NCI-H69 (cell line): ENCODE measurements at places on chromosomes 11 and 22.
A peak's percentile ranks its signal among the peaks of the same experiment; 100 is the strongest.

DNA sequence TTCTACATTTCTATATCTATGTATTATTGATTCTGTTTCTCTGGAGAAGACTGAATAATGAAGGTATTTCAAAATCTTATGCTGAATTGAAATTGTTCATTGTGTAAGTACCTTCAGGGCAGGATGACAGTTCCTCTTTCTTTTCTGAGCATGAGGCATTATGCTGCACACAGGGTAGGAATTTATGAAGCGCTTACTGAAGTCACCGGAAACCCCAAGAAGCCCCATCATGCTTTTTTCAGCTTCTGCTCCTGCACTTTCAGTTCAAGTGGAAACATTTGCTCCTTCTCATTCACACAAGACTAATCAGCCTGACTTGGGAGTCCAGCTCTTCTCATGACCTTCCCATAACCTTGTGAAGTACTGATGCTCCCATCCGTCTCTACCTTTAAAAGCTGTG lies 314.7 kb upstream of the SORL1-AS1 start:
- no peak for DNase-seq

GRCh38 chr11:76667856-76668255 lies 2.7 kb downstream of the LRRC32 start:
- no peak for DNase-seq

DNA sequence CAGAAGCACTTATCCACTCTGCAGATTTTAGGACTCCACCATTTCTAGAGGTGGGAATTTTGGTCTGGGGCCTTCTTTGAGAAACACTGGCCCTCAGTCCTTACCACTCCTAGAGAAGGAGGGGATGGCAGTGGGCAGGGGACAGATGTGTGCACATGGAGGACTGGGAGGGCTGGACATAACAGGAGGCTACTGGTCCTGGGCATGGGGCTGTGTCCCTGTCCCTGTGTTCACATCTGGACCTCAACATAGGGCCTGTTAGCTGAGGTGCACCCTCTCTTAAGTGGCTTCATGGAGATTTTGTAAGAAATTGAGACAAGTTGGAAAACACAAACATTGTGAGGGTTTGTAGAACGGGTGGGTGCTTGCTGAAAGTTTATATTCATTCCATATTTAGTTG lies 103.4 kb downstream of the ATXN10 start:
- DNase-seq: no peak

GRCh38 chr11:125162743-125163142 lies 1.8 kb upstream of the PKNOX2 start:
- no peak for DNase-seq

- no peak for DNase-seq
Observed at GRCh38 chr22:27323661-27324060, 477.9 kb downstream of the MN1 start.

- no peak for DNase-seq
Observed at GRCh38 chr11:127919206-127920000, 668.0 kb downstream of the ETS1 start.

DNA sequence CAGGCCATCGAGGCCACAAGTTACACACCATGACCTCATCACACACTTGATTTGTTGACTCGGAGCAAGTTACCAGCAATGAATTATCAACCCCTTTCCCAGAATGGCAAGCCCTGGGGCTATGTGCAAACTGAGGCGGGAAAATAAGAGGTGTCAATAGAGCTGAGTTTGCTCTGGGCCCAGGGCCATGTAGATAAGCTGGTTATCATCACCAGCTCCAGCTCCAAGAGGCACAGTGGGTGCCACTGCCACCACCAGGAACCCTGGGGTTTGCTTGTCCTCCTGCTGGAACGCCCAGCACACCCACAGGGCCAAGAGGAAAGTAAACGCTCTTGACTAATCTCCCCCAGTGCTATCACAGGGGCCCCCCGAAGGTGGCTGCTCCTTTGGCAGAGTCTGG lies 13.0 kb upstream of the VPS37C start:
- DNase-seq: peak; percentile 54

DNA sequence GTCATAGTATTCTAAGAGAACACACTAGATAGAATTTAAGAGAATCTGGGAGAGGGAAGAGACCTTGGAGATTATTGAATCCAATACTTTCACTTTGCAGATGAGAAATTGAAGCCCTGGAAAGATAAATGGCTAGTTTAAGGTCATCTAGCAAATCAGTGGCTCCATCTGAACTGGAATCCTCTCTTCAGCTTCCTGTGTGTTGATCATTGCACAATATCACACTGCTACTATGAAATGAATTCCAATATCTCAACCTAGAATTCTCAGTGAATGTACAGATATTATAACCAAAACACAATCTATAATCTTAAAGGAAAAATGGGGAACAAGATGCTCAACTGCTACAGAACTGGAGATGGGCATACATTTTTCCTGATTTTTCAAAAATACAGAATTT lies 44.1 kb downstream of the DCUN1D5 start:
- DNase-seq: no peak

DNA sequence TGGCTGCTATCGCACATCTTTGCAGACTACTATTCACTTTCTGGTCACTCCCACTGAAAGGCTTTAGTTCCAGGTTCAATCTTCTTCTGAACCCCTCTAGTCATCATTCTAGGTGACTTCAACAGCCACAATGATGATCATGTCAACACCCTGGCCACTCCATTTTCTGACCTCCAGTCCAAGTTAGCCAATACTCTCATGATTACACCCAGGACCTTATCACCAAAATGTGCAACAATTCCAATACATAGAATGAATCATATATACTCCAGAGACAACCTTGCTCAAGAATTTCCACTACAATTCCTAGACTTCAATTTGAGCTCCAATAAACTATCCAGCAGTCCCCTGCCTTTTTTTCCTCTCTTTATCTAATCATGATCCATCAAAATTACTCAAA lies 70.7 kb downstream of the PAK1 start:
- DNase-seq: no peak
